ENCODE measurements at places on chromosomes 2 and 18. TPM values are rescaled to one million over a fixed set of nuclear protein-coding genes. Genes with fewer than 3 reads are reported as not detected.

FOXI3 gene
- not detected for polyA plus RNA-seq

GRCh38 chr2:109305490-109306167, 176.6 kb downstream of the SH3RF3 start:
- no peak for DNase-seq

DNA sequence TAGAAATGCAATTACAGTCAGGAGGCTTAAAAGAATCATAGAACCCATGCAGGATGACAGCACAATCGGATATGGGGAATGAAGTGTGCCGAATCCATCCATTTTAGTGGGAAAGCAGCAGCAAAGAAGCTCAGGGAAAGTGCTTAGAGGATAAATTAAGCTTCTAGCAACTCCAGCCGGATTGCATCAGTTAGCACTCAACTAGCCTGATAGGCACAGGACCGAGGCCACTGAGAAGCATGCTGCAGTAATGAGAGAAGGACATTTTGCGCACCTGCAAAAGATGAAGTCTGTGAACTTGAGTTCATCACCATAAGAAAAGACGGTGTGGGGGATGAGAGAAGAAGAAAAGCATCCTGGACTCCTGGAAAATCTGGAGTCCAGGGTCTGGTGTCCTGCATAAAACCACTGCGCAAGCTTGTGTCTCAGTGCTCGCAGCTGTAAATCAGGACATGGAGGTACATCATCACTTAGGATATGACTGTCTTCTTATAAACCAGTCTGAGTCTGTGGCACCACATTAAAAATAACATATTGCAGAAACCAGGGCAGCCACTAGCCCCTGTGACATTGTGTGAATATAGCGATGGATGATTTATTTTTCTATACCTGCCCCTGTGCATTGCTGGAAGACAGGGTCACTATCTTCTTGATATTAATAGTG, 665.5 kb upstream of the SOX11 start:
- DNase-seq = no peak

- no peak for DNase-seq
Measured at GRCh38 chr18:57802213-57803102, 657 bp downstream of the ATP8B1 start.

SAP130 gene
- 6.4 TPM for polyA plus RNA-seq

NAPG gene
- 3.6 TPM for polyA plus RNA-seq

GRCh38 chr2:204899983-204900382, 354.7 kb downstream of the PARD3B start:
- no peak for DNase-seq

- no peak for DNase-seq
Measured at GRCh38 chr2:188577231-188577630, 285.6 kb downstream of the GULP1 start.

GRCh38 chr2:8148260-8149006, 533.4 kb upstream of the ID2 start:
- no peak for DNase-seq

GRCh38 chr2:80380736-80381135, 76.2 kb upstream of the LRRTM1 start:
- no peak for DNase-seq

DNA sequence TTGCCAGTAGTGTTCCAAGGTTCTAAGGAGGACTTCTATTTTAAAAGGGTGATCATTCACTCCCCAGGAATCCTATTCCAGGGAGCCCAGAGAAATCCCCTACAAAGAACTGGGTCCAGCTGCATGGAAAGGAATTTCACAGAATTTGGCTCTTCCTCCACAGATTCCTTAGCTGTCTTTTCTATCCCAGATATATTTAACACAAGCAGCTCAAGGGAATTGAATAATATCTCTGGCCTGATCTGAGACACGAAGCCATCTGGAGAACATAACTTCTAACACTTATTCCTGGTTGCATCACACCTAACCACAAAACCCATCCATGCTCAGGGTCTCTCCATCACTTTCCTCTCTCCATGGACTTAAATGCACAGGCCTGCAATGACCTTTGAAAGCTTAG, 306.7 kb upstream of the ACVR2A start:
- DNase-seq = no peak

DNA sequence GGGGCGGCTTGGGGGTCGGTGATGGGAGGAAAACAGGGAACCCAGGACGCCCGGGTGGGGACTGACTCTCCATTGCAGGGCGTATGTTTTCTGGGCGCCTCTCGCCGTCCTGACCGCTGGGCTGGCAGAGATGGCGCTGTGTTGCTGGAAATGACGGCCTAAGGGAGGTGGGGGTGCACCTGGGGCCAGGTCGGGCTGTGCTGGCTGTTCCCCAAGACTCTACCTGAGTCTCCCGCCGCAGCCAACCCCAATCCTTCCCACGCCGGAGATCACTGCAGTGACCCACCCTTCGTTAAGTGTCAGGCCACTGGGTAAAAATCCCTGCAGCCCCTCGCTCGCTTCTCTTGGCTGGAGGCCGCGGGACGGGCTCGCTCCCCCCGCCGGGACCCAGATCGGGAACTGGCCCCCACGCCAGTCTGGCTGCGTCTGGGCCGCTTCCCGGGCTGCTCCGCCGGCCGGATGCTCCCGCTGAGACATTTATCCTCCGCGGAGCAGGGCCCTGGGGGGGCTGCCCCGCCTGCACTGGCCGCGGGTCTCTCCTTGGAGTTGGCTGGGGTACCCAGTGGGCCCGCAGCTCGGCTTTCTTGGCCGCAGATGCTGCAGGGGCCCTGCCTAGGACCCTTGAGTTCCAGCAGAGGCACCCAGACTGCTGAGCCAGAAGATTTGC, 7.8 kb upstream of the ARMC9 start:
- DNase-seq = no peak

STPG4 gene
- polyA plus RNA-seq = not detected

TUBA3E gene
- polyA plus RNA-seq = not detected

DNA sequence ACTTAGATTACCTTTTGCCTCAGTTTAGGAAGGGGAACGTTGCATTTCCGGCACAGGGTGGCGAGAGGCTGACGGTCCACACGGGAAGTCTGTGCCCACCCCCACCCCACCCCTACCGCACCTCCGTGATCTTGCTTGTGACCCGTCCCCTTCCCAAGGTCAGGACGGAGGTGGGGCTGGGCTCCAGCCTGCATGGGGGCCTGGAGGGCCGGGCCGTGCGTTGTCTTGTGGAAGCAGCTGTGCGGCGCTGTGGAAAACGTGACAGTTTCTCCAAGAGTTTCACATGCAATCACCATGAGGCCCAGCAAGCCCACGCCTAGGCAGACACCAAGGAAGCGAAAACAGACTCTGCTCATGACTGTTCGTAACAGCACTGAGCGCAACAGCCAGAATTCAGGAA, 76.8 kb upstream of the HDAC4 start:
- no peak for DNase-seq

ATP6V1C2 gene
- not detected for polyA plus RNA-seq

ST6GAL2 gene
- polyA plus RNA-seq = not detected

DNA sequence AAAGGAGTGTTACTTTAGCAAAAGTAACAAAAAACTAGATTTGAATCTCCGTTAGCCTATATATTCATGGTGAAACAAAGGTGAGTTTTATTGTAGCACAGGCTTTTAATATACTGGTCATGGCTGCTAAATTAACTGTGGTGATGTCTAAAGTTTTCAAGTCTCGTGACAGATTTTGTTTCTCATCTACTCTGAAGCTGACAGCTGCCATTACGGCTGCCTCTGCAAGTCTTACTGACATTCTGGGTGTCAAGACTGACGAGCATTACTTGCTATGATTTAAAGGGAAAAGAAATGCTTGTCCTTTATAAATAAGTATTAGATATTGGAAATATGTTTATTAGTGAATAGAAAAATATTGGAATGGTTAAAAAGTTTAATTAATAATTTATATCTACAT, 207.7 kb downstream of the DSEL start:
- DNase-seq = no peak

GRCh38 chr18:50830544-50830943, 10.7 kb upstream of the MRO start:
- DNase-seq = peak; percentile 69

- DNase-seq = peak; percentile 43
Measured at GRCh38 chr2:24076849-24077534, 866 bp upstream of the SF3B6 start.

- no peak for DNase-seq
Measured at GRCh38 chr2:203394519-203395227, 66.5 kb downstream of the ABI2 start.

Measured in CD14-positive monocyte (primary cell).